ENCODE measurements at places on chromosomes 5 and 9.

DNA sequence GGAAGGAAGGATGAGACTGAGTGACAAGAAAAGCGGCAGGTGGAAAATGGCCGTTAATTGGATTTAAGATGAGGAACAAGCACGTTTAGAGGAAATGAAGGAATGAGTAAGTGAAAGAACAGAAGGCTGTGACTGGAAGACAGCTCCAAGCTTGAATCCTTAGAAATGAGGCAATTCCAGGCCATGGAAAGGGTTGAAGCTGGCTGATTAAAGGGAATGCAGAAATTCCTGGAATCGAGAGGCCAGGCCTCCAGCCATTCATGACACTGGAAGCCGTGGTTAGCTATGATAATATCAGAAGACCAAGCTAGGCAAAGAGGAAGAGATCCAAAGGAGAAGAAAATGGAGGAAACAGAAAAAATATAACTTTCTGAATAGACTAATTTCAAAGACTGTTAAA, 84.2 kb downstream of the ARL15 start:
- no peak for DNase-seq

DNA sequence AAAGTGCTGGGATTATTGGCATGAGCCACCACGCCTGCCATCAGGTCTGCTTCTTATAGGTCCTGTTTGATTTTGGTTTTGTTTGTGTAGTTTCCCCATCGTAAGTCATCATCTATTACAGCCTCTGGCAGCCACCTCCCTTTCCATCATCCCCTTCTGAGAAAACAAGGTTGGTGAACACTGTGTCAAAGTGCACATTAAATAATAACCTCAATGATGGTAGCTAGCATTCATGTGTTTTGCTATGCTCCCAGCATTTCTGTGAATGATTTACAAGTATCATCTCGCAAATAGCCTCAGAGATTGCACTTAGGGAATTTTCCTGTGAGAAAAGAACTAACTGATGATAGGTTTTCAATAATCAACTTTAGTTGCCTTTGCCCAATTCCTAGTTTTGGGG, 9.9 kb downstream of the PRUNE2 start:
- no peak for DNase-seq

- no peak for DNase-seq
These were observed 5.6 kb upstream of the ANKRD18A start for GRCh38 chr9:38626006-38626405.

GRCh38 chr9:16406526-16407225, 463.8 kb downstream of the BNC2 start:
- no peak for DNase-seq

DNA sequence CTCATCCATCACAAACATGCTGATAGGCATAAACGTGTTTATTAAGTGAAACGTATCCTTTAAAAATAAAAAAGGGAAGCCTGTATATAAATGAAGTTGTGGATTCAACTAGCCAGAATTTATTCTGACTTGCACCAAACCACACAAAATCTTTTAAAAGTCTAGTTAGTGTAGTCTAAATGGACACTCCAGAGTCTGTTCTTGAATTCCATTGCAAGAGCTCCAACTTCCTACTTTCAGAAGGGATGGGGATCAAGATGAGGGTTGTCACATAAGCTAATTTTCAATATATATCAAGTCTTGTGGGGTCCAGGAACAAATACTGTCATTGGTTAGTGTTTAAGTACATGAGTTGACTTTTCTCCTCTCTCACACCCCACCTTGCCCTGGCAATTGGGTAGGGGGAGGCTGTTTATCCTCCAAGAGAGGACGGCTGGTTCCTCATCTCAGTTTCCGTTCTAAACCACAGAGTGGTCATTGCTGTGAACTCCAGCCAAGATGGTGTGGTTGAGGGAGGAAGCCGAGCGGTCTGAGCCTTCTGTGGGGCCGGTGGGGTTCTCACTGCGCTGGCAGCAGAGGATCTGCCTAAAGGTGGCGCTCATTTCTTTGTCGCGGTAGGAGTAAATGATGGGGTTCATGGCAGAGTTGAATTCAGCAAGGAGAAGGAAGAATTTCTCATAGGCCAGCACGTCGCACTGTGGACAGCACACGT, 163.2 kb downstream of the LPAR1 start:
- DNase-seq, result no peak

DNA sequence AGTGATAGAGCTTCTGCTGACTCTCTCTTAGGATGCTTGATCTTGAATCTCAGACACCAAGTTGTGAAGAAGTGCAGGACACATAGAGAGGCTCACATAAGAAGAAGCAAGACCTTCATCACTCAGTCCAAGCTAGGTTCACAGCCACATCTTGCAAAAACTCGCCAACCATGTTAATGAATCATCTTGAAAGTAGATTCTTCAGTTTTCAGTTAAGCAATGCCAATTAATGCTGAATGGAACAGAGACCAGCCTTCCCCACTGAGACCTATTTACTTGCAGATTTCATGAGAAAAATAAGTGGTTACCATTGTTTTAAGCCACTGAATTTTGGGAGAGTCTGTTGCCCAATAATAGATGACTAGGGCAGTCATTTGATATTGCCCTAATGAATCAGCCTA, 217.7 kb upstream of the EDIL3 start:
- no peak for DNase-seq

GRCh38 chr5:1268666-1269065, 26.2 kb downstream of the TERT start:
- DNase-seq, result no peak

- DNase-seq, result no peak
These were observed 280.7 kb downstream of the KCTD16 start for GRCh38 chr5:144451187-144451973.

- peak; percentile 56 for DNase-seq
These were observed 185.9 kb downstream of the ERCC6L2 start for GRCh38 chr9:96061293-96061987.

DNA sequence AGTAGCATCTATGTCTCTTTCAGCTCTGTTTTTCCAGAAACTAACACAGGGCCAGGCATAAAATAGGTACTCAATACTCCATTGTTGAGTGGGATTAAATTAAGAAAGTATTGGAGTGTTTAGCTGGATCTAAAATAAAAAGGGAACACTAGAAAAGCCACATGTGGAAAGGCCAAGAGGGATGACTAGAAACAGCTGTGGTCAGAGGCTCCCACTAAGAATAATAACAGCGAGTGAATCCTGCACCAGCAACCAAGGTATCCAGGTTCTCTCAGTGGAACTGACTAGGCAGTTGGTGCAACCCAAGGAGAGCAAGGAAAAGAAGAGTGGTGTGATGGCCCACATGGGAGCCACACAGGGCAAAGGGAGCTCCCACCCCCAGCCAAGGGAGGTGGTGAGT, 31.5 kb upstream of the RGMB start:
- no peak for DNase-seq

DNA sequence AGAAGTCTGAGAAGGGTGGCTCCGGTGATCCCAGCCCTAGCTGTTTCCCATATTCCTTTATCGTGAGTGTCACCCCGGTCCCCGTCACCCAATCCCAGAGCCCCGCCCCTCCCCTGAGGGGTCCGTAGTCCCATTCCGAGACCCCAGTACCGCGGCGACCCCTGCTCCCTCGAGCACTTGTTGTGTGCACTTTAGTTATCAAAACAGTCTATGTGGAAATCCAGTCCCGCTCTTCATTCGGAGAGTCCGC, 223 bp downstream of the LRSAM1 start:
- no peak for DNase-seq

GRCh38 chr9:129239946-129240490, 62.0 kb upstream of the IER5L start:
- DNase-seq, result no peak

- DNase-seq, result no peak
These were observed 24.5 kb downstream of the ABHD17B start for GRCh38 chr9:71886541-71886940.

- DNase-seq, result no peak
These were observed at the start of gene CDH9 for GRCh38 chr5:27038476-27038875. TSS of gene CDH9 (minus strand) at chr5:27038586. CDS start at chr5:26988333, 50,253 bp downstream.

- DNase-seq, result no peak
These were observed 174.2 kb upstream of the PUM3 start for GRCh38 chr9:3018071-3018470.

DNA sequence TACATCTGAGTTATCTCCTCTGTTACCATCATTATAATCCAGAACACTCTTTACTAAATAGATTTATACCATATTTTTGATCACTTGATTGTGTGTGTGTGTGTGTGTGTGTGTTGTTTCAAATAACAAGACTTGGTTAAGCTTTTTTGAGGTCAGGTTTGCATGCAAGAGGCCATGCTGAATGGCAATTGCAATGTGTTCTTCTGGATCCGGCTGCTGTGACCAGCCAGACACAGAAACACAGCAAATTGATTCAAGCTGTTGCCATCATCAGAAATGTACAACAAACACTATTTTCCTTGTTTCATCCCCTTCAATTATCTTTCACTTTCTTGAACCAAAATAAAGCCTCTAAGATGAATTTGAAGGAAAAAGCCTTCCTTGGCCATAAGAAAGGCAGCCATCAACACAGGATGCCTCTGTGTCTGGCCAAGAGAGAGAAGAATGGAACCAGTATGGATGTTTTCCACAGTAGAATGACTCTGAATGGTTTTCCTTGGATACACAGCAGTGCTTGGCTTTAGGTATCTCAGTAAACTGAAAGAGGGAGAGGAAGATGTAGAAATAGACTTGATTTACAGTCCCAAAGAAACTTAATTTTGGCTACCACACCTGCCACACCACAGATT, 53.9 kb downstream of the DPYSL3 start:
- no peak for DNase-seq

GRCh38 chr9:72907421-72907820, 45.4 kb downstream of the ALDH1A1 start:
- no peak for DNase-seq

DNA sequence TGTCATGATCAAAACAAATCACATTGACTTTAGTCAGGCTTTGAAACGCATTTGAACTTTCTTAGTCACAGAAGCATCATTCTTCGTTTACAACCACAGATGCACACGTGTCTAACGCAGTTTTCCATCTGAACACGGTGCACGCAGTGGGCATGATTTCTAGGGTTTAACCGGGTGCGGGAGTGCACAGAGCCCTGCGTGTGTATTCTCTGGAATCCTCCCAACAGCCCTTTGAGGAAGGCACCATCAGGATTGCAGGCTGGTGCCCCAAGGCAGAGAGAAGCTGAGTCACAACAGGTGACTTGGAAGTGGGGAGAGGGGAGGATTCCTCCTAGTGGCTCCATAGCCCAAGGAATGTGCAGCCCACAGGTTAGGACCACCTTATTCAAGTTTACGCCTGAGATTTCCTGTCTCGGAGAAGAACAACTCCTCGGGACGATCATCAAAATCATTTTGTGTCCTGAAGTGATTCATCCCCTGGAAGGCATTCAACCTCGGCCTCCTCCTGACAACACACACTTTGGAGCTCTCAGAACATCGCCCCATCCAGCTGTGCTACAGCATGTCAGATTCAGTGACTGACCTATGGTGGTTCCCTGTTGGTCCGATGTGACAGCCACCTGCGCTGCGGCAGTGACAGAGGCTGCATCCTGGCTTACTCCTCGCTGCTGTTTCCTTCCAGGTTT, 13.1 kb downstream of the ROPN1L start:
- no peak for DNase-seq

DNA sequence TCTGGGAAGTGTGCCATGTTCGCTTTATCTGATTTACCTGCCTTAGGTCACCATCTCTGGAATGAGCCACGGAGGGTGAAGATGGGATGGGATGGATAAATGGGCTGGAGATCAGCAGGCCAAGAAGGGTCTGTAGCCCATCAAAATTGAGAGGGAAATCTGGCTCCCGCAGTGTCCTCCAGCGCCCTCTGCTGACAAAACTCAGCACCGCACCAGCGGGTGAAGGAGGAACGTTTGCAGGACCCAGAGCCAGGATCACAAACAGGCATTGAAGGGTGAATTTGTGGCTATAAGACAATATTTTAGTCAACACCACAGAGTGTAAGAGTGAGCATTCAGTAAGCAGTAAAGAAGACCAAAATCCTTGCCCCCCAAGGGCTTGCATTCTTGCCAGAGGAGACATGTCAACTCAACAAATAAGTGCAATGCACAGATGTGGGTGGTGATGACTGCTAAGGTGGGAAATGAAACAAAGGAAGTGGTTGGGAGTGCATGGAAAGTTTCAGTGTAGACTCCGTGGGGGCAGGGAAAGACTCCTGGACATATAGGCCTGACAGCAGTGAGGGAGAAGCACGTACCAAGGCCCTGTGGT, 124.4 kb downstream of the TENT4A start:
- DNase-seq, result peak; percentile 46

DNA sequence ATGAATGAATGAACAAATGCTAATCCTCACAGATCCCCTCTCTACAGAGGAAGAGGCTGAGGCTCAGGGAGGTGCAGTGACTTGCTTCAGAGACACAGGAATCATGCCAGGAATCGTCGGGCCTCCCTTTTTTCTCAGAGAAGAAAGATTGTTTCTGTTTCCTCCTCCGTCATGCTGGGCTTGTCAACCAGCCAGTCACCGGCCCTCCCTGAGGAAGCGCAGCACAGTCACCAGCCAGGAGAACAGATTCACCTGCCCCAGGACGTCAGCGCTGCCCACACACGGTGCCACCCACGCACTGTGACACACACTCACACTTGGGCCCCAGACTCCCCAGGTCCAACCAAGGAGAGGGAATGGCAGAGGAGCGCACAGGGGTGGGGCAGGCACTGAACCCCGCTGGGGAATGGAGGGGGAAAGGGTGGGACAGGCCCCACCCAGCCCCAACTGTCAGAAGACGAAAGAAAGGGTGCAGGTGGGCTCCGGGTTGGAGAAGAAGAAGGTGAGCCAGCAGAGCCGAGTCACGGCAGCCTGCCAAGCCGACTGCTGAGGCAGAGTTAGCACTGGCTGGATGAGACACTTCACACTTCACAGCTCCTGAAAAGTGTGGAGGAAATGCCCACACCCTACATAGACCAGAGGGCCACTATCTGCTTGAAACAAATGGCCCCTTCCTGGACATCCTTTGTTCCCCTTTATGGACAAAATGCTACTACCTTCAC, 13.8 kb upstream of the ERGIC1 start:
- DNase-seq, result peak; percentile 49

DNA sequence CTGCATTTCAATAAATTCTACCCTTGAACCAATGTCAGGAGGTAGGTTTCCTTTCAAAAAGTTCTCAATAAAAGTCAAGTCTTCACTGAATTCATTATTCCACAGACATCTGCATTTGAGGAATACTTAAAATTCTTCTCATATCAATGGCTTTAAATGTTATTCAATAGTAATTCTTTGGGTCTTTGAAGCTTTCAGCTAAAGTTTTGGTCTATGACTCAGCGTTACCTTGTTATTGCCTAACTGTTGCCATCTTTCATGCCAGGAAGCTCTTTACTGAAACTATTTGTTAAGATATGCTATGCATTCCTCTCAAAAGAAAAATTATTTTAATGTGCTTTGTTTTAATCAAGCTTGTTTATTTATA, 170.5 kb downstream of the NNT start:
- DNase-seq, result no peak

GRCh38 chr5:179265514-179266290, 79.6 kb downstream of the ADAMTS2 start:
- peak; percentile 16 for DNase-seq

GRCh38 chr9:128253140-128253990, 22.4 kb downstream of the GOLGA2 start:
- DNase-seq, result no peak

- no peak for DNase-seq
These were observed 20.3 kb downstream of the CDC14B start for GRCh38 chr9:96599298-96599697.

- DNase-seq, result no peak
These were observed 5.6 kb downstream of the DAB2IP start for GRCh38 chr9:121656941-121657470.

GRCh38 chr5:65482736-65483545, 1.2 kb upstream of the ADAMTS6 start:
- DNase-seq, result no peak
